ENCODE measurements at places on chromosomes 2 and 18.

- no peak for DNase-seq
These were observed 92.6 kb downstream of the CD8B2 start for GRCh38 chr2:106579750-106580197.

- no peak for DNase-seq
These were observed 187.3 kb upstream of the ID2 start for GRCh38 chr2:8494589-8494988.

DNA sequence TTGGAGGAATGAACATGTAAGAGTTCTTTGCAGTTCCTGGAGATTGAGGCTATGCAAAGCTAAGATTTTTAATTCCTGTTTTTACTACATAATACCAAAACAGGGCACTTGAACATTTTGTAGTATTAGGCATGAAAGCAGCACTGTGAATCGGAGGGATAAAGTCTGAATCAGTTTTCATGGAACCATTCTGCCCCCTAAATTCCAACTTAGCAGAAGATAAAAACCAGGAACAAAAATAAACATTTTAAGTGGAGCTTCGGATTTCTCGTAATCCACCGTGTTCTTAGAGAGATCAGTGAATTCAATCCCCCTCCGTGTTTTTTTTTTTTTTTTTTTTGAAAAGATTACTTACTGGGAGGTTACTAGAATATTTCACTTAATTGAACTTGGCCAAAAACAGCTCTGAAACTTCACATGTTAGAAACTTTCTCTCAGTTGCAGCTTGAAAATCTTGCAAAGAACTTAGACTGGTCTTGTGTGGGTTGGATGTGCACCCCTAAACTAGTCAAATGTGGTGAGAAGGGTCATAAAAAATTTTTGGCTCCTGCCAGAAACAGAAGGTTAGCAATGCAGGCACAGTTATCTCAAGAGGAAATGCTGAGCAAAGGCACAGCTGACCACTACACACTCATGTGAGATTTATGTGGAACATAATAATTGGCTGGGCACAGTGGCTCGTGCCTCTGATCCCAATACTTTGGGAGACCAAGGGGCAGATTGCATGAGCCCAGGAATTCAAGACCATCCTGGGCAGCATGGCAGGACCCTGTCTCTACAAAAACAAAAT is 145.4 kb upstream of the RNF152 start:
- peak; percentile 26 for DNase-seq

DNA sequence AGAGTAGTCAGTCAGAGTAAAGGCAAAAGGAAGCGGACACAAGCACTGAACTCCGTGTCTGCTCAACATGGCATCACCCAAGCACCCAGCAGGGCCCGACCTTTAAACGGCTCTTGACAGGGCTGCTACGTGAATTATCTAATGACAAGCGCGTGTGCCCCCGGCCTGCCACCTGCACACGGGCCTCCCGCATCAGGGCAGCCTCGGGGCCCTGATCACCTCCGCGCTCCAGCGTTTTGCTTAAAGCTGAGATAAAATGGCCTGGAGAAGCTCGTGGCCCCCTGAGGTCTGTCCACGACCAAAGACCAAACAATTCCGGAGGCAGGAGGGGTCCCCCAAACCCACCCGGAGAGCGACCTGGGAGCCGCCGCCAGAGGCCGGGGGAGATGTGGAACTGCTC is 376 bp downstream of the NDUFA10 start:
- DNase-seq = no peak

- DNase-seq = no peak
These were observed 213.1 kb downstream of the DNER start for GRCh38 chr2:229501051-229501794.

- no peak for DNase-seq
These were observed 1.5 kb downstream of the CNRIP1 start for GRCh38 chr2:68317971-68318913.
